NCI-H774 (cell line): ENCODE measurements at places on chromosomes 13 and 19.

DNA sequence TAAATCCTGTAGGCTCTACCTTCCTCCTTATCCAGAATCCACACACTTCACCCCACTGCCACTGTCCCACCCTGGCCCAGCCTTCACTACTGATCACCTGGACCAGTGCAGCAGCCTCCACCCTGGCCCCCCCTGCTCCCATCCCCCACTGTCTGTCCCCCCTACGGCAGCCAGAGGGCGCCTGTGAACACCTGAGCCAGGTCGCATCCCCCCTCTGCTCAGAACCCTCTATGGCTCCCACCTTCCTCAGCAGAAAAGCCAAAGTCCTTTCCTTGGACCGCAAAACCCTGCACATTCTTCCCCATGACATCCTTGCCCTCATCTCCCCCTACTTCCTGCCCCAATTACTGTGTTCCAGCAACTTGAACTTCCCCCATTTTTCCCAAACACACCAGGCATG, 20.6 kb downstream of the ELAVL3 start:
- DNase-seq = no peak

GRCh38 chr19:53808710-53809125, 15.4 kb downstream of the NLRP12 start:
- no peak for DNase-seq

GRCh38 chr19:12093777-12094176, 29.2 kb downstream of the ZNF844 start:
- no peak for DNase-seq

DNA sequence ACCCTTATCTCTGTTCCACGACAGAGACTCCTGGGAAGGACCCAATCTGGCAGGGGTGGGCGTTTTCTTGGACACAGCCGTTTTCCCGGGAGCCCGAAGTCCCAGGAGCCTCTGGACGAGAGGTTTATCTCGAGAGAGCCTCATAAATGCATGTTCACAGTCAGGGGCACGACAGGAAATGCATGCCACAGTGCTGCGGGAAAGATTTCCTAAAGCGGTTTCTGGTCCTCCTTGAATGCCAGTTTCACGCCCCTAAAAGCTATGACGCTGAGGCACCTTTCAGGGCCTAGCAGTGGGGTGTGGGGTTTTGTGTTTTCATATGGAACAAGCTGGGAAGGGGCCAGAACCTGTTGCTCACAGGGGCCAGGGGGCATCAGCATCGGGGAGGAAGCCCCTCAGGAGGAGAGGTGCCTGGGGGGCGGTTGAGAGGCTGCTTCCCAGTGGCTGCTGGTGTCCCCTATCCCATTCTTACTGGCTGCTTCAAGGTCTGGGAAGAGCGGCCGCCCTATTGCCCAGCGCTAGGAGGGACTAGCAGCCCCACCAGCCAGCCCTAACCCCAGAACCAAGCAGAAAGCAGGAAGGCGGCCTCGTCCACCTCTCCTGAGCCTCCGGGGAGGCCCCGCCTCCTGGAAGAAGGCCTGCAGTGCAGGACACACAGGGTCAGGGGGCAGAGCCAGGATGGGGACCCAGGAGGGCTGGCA, 157.0 kb downstream of the KDM4B start:
- DNase-seq = no peak

DNA sequence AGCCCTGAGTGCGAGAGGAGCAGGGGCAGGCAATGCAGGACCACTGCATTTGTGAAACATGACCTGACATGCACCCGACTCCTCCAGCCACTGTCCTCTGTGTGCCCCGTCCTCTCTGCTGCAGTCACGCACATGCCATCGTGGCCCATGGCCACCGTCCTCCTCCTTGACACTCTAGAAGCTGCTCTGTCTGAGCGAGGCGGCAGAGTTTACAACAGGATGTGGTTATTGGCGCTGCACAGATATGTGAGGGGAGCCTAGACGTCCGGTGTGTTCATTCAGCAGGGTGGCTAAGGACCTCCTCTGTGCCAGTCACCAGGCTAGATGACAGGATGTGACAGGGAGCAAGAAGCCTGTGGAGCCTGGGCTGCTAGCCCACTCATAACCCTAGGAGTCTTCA, 277.8 kb downstream of the FOXO1 start:
- DNase-seq = no peak

DNA sequence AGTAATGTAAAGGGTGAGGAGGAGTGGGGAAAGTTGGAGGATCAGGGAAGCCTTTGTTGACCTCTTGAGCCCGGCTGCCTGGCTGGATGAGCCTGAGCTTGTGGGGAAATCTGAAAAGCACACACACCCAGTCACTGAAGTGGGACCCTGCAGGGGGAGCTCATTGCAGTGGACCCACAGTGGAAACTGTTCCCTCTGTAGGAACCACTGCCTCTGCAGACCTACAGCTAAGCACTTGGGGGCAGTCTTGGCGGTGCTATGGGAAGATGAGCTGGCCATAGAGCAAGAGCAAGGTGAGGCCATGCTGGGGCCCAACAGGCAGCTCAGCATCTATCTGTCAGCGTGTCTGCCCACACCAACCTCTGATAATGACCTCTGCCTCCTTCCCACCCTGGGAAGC, 294.8 kb downstream of the TSHZ3 start:
- no peak for DNase-seq

DNA sequence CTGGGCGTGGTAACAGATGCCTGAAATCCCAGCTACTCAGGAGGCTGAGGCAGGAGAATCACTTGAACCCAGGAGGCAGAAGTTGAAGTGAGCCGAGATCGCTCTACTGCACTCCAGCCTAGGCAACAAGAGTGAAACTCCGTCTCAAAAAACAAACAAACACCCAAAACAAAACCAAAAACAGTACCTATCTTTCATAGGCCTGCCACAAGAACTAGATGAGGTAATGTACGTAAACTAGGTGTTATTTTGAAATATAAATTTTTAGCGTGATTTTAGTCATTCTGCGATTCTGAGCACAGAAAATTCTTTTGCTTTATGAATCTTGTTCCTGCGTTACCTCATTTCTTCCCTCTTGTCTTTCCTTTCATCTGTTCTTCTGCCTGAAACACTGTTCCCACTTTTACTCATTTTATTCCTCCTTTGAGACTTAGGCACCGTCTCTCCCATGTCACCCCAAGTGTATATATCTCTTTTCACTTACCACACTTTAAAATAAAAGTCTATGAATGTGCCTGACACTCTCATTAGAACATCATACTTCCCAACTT, 238.2 kb upstream of the HTR2A start:
- DNase-seq = no peak

GRCh38 chr13:84658491-84659358, 776.5 kb upstream of the SLITRK1 start:
- DNase-seq = no peak

DNA sequence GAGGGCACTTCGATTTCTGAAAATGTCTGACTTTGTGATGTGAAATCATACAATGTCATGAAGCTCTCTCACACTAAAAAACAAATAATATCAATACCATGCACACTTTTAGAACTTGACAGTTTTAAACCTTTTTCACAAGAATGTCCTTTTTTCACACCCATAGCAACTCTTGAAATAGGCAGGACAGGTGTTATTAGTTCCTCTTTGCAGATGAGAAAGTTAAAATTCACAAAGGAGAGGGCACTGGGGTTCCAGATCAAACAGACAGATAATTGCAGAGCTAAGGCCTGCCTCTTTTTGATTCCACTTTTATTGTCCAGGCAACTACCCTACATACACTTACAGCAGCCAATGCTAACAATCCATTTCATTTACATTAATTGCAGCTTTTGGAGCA, 142.8 kb downstream of the KLF12 start:
- DNase-seq = no peak

GRCh38 chr13:59408738-59409137, 755.0 kb downstream of the DIAPH3 start:
- no peak for DNase-seq

- no peak for DNase-seq
These were observed 232.7 kb downstream of the TUBA3C start for GRCh38 chr13:18948664-18949488.

GRCh38 chr19:15464394-15465385, at the start of gene RASAL3:
TSS of gene RASAL3 (minus strand) at chr19:15464544. CDS start at chr19:15464358, 186 bp downstream.
- no peak for DNase-seq

GRCh38 chr13:36456577-36456976, 24.3 kb downstream of the CCNA1 start:
- DNase-seq = no peak

DNA sequence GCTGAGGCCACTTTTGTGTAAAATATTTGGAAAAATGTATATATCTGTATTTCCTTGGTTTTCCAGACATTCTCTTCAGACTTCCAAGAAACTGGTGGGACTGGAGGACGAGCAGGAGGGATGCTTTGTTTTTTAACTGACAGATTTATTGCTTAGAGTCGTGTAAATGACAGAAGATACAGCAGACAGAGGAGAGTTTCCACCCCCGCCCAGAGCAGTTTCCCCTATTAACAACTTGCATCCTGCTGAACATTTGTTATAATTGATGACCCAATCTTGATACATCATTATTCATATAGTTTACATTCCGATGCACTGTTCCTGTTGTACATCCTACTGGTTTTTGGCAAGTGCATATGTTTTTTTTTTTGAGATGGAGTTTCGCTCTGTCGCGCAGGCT, 7.1 kb upstream of the DOCK6 start:
- no peak for DNase-seq

- no peak for DNase-seq
These were observed 207.7 kb upstream of the DACH1 start for GRCh38 chr13:72074663-72075062.

DNA sequence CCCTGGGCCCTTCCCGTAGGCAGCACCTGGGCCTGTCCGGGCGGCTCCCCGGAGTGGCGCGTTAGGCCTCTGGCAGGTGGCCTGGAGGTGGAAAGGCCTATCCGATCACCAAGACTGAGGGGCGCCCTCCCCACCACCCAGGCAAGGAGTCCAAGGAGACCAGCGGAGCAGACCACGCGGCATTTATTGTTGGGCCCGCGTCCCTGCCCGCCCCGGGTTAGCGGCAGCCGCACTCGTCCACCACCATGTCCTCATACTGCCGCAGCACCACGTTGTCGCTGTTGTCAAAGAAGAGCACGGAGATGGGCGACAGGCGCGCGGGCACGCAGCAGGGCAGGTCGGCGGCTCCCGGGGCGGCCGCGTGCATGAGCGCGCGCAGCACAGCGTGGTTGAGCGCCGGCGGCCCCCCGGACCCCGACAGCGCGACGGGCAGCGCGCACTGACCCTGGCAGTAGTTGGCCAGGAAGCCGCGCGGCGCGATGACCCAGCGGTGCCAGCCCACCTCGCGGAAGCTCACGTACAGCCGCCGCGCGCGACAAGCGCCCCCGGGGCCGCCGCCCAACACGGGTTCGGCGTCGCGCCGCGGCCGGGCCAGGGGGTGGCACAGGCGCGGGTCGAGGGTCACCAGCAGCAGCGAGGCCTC, 27.5 kb downstream of the CERS1 start:
- DNase-seq = no peak

DNA sequence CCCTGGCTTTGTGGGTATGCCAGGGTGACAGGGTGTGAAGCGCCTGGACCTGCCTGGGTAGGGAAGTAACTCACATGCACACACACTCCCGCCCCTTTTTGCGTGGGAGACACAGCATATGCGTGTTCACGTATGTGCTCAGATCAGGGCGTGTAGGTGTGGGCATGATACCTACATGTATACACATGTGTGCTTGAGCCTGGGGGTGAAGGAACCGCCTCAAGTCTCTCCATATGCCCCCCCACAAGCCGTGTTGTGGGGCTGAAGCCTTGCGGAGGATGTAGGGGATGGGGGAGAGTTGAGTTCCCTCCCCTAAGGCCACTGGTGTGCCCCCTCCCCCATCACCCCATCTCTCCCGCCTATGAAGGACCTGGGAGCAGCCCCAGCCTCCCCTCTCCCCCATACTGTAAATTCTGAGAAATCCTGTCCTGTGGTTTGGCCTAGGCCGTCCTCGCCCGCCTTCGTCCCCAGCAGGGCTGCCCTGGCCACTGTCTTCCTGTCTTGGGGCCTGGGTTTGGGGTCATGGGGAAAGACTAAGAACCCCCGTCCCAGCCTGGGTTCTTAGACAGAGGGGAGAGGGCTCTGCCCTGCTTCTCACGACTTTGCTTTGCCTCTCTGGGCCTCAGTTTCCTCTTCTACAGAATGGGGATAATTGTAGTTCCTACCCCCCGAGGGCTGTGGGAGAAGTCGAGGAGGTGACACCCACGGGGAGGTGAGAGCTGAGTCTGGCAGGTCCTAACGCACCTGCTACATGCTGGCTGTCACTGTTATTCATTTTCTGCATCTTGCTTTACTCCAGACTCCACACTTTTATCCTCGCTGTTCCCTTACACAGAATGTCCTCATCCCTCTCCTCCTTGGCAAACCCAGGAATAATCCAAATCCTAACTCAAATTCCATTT, 14.3 kb downstream of the ACTL9 start:
- DNase-seq = no peak

DNA sequence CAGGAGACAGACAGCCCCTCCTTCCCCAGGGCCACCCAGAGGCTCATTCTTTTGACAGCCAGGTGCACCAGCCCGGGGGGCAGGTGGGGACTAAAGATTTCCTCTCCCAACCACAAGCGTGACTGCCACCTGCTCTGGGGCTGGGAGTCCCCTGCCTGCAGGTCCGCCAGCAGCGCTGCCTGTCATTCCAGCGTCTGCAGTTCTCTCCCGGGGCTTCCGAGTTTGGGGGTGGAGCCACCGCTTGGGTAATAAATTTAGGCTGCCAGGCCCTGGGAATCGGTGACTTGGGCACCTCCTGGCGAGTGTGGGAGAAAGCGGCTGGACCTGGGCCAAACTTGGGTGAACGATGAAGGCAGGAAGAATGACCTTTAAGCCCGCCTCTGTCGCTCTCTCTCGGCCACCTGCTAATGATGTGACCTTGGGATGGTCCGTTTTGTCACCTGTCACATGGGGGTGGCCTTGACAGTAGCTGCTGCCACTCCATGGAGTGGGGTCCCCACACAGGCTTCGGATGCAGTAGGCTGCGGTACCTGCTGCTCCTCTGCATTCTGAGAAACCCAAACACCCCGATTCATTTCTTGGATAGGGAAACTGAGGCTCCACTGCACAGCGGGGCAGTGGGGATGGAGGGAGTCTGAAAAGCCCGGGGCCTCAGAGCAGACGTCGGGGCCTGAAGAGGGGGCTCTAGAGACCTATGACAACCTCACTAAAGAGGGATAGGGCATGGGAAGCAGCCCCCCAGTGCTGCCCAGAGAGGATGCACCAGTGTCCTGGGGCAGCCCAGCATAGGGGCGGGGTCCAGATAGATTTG, 12.8 kb downstream of the FUT6 start:
- peak; percentile 88 for DNase-seq

DNA sequence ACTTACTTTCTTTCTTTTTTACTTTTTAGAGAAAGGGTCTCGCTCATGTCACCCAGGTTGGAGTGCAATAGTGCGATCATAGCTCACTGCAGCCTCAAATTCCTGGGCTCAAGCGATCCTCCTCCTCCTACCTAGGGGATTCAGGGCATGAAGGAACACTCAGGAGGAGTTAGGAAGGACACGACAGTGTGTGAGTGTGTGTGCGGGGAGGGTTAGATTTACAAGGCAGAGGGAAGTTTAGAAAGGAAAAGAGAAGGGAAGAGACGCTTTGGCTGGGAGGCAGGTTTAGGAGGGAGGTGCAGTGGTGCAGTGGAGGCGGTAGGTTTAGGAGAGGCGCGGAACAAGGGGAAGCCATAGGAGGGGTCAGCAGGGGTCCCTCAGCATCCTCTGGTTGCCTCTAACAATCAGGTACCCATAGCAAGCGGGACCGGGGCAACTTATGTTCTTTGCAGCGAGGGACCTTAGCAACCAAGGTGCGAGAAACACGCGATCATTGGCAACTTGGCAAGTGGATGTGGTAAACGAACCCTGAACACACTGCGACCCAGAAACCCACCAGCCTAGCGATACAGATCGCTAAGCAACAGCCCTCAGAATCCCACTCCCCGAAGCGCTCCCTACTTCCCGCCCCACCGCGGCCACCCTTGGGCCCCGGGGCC, 501 bp downstream of the SIRT2 start:
- no peak for DNase-seq

- no peak for DNase-seq
These were observed 202.4 kb downstream of the KCTD12 start for GRCh38 chr13:76683854-76684253.
